ENCODE measurements at places on chromosomes 12 and 14. TPM values are rescaled to one million over a fixed set of nuclear protein-coding genes. Genes with fewer than 3 reads are reported as not detected.

Gene CLMN
- total RNA-seq, result 34.9 TPM

Gene KCNMB4
- 0.13 TPM for total RNA-seq

Gene EML1
- total RNA-seq, result 35.3 TPM

DNA sequence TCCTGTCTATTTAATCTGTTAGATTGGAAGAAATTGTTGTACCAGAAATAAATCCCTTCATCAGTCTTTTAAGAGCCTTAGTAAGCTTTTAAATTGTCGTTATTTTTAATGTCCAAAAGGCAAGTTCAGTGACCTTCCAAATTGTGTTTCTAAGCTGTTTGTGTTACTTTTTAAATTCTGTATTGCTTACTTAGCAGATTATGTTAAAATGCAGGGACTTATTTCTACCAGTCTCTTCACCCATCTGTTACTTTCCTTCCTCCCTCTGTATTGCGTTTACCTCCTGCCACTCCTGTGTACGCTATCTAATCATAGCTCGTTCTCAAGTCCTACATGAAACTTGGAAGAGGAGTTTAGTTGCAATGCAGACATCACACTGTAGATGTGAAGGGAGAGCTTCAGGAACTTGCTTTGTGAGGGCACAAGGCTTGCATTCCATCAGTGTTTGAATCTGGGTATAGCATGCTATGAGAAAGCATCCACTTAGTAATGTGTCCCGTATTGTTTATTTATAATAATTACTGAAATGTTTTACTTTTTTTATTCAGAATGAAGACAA, 406.5 kb upstream of the RGS6 start:
- H3K27ac ChIP-seq, result no peak overlapping the region
- no peaks in the 10 kb centered on the region for H3K27me3 ChIP-seq
- DNase-seq, result no peak
- H3K4me1 ChIP-seq, result no peaks in the 10 kb centered on the region

DNA sequence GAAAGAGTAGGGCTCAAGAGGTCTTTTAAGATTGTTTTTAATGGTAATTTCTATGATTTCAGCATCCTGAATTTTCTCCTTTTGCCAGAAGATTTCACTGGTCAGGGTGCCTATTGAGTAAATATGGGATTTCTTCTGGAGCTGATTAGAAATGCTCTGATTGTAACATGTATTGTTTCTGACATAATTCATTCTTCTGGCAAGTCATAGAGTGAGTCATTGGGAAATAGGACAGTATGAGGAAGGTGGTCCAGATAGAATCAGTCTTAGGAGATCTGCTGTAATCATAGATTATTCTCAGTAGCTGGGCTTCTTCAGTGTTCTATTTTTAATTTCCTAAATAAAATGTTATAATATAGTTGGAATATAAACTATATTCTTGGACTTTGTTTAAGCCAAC, 182.0 kb upstream of the NAV3 start:
- no peak overlapping the region for H3K4me3 ChIP-seq
- H3K27me3 ChIP-seq, result no peaks in the 10 kb centered on the region
- no peaks in the 10 kb centered on the region for H3K4me1 ChIP-seq
- no peak overlapping the region for H3K27ac ChIP-seq

- H3K27ac ChIP-seq, result no peak overlapping the region
- H3K4me1 ChIP-seq, result peaks cover 29% of the 10 kb centered on the region
- H3K27me3 ChIP-seq, result no peaks in the 10 kb centered on the region
- no peak for DNase-seq
- H3K36me3 ChIP-seq, result no peaks in the 10 kb centered on the region
- no peak overlapping the region for H3K4me3 ChIP-seq
These were observed 69.2 kb downstream of the SLC25A47 start for GRCh38 chr14:100392356-100392755.

- no peaks in the 10 kb centered on the region for H3K27me3 ChIP-seq
- H3K4me3 ChIP-seq, result no peak overlapping the region
- no peak for DNase-seq
- no peak overlapping the region for H3K27ac ChIP-seq
These were observed 88.0 kb downstream of the OSBPL8 start for GRCh38 chr12:76471579-76471978.

- no peak overlapping the region for H3K4me3 ChIP-seq
- no peaks in the 10 kb centered on the region for H3K4me1 ChIP-seq
- no peak for DNase-seq
- no peak overlapping the region for H3K27ac ChIP-seq
These were observed 64.6 kb downstream of the KCNH5 start for GRCh38 chr14:62980693-62981092.

GRCh38 chr14:23132970-23133369, 13.9 kb upstream of the CEBPE start:
- H3K36me3 ChIP-seq, result no peaks in the 10 kb centered on the region
- no peaks in the 10 kb centered on the region for H3K4me1 ChIP-seq
- DNase-seq, result no peak
- H3K4me3 ChIP-seq, result no peak overlapping the region

GRCh38 chr14:77012193-77012765, 16.2 kb downstream of the IRF2BPL start:
- no peak overlapping the region for H3K4me3 ChIP-seq
- no peaks in the 10 kb centered on the region for H3K36me3 ChIP-seq
- H3K27ac ChIP-seq, result no peak overlapping the region
- H3K4me1 ChIP-seq, result no peaks in the 10 kb centered on the region
- H3K27me3 ChIP-seq, result no peaks in the 10 kb centered on the region

GRCh38 chr12:34391771-34392581, 369.7 kb downstream of the ALG10 start:
- H3K4me3 ChIP-seq, result no peak overlapping the region
- H3K4me1 ChIP-seq, result no peaks in the 10 kb centered on the region
- H3K36me3 ChIP-seq, result no peaks in the 10 kb centered on the region
- DNase-seq, result no peak

- no peak for DNase-seq
- no peak overlapping the region for H3K27ac ChIP-seq
- no peaks in the 10 kb centered on the region for H3K4me1 ChIP-seq
- H3K4me3 ChIP-seq, result no peak overlapping the region
These were observed 210.1 kb downstream of the RGS6 start for GRCh38 chr14:72142328-72142727.

DNA sequence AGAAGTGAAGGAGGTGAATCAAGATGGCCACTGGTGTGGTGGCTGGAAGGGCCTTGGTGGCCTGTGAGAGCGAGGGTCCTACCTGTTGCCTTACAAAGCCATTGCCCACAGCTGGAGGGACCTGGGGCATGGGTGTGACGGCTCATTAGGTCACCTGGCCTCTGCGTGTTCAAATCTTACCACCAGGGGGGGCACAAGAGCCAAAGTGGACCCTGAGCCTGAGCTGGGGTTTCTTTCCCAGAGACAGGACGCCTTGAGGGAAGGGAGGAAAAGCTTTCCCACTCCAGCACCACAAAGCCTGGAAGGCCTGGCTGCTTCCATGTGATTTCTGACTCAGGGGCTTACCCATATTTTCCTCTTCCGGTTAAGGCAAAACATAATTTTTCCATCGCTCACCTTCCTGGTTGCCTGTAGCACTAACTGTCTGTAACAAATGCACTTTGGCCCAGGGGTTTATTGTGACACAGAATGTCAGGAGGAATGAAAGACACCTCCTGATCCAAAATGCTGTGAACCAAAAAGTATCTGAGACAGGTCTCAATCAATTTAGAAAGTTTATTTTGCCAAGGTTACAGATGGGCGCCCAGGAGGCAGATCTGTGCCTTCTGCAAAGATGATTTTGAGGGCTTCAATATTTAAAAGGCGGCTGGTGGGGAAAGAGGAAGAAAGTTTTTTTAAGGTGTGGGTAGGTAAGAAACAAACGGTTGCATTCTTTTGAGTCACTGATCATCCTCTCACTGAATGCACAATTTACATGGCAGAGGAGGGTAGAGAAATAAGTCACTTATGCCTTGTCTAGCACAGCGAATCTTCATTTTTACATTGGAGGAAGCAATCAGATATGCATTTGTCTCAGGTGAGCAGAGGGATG, 4.3 kb upstream of the CD9 start:
- DNase-seq, result peak; percentile 87
- H3K4me1 ChIP-seq, result peaks cover 7% of the 10 kb centered on the region
- no peaks in the 10 kb centered on the region for H3K36me3 ChIP-seq
- H3K27ac ChIP-seq, result peak overlapping the region; percentile 61
- H3K27me3 ChIP-seq, result no peaks in the 10 kb centered on the region
- H3K4me3 ChIP-seq, result no peak overlapping the region
